Fibroblast of pulmonary artery (primary cell): ENCODE measurements at places on chromosomes 13 and 19.

- no peak for DNase-seq
Measured at GRCh38 chr19:35021016-35021415, 9.3 kb upstream of the SCN1B start.

DNA sequence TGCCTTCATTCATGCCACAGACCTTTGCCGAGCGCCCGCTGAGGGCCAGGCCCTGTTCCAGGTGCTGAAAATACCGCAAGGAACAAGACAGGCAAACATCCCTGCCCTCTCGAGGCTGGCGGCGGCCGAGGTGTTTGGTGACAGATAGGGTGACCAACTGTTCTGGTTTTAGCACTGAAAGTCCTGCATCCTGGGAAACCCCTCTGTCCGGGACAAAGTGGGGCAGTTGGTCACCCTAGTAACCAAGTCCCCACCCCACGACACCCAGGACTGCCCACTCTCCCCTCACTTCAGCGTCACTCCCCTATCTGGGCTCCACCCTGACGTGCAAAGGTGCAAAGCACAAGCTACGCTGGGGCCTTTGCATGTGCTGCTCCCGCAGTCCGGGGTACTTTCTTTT, 17.3 kb downstream of the ZBTB7A start:
- DNase-seq, result no peak

DNA sequence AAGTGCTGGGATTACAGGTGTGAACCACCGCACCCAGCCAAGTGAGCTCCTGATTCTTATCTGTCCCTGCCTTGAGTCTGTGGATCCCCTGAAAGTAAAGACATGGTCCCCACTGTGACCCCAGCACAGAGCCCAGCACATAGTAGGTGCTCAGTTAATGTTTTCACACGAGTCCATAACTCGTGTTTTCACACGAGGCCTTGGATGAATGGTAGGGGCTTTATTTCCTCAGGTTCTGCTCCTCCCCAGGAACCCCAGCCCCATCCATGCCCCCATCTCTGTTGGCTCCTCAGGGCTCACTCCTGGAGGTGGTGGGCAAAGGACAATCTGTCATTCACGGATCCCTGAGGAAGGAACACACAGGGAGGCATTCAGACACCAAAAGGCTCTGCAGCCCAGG, 23.6 kb upstream of the PDE4C start:
- DNase-seq, result no peak

DNA sequence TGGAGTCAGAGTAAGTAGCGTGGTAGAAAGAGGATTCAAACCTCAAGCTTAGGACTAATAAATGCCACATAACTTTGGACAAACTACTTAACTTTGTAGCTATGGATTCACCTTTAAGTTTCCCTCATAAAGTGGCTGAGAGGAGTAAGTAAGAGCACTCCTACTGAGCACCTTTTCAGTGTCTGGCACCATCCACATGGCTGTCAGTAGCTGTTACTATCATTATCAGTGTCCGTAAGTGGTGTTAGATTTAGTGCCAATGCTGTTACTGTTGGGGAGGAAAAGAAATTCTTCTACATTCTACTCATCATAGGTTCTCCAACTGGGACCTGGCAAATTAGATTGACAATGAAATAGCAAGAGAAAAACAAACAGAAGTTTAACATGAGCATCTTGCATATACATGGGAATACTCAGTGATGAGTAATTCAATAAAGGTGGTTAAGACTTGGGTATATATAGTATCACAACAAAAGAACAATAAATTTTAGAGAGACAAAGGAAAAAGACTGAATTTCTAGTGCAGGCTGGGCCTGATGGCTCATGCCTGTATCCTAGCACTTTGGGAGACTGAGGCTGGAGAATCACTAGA, 165.6 kb upstream of the NBEA start:
- no peak for DNase-seq
